IPS DF 19.7 (cell line): ENCODE measurements at places on chromosomes 13 and 19.
A peak's percentile ranks its signal among the peaks of the same experiment; 100 is the strongest.

- DNase-seq = no peak
Observed at GRCh38 chr13:43346427-43346826, 323.0 kb downstream of the DNAJC15 start.

GRCh38 chr13:50509167-50509566, 334.3 kb downstream of the DLEU7 start:
- no peak for DNase-seq

GRCh38 chr13:25232937-25233515, 54.3 kb downstream of the MTMR6 start:
- no peak for DNase-seq

DNA sequence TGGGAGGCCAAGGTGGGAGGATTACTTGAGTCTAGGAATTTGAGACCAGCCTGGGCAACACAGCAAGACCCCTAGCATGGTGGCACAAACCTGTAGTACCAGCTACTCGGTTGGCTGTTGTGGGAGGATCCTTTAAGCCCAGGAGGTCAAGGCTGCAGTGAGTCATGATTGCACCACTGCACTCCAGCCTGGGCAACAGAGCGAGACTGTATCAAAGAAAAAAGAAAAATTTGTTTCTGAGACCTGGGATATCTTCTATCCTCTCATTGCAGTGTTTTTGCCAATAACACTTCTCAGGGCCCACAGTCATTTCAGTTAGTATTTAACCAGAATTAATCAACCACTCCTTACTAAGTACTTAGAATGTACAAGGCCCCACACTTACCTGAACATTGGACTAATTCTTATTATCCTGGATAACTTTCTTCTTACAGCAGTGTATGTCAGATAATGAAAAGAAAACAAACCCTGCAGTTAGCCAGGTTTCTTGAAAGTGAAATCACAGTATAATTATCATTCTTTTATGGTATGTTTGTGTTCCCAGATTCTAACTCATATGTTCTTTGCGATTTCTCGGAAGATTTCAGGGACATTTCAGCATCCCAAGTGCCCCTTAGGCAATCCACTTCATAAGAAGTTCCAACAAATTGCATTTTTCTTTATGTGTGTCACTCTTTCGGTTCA, 75.6 kb upstream of the KLF5 start:
- no peak for DNase-seq

GRCh38 chr19:41575998-41576397, at the start of gene CEACAM21:
TSS of gene CEACAM21 (plus strand) at chr19:41576166. CDS start at chr19:41576275, 109 bp downstream.
- no peak for DNase-seq

GRCh38 chr13:90091611-90092010, 1255.9 kb upstream of the MIR17HG start:
- DNase-seq = no peak

- DNase-seq = no peak
Observed at GRCh38 chr19:13742756-13743155, 21.6 kb upstream of the MRI1 start.

- no peak for DNase-seq
Observed at GRCh38 chr19:50695251-50696093, 24.1 kb downstream of the SHANK1 start.

GRCh38 chr13:77530875-77531274, 4.6 kb upstream of the SCEL start:
- DNase-seq = no peak

- no peak for DNase-seq
Observed at GRCh38 chr13:89401264-89401675, 1730.1 kb downstream of the SLITRK5 start.

GRCh38 chr19:40561947-40562346, 14.7 kb upstream of the SHKBP1 start:
- DNase-seq = no peak

DNA sequence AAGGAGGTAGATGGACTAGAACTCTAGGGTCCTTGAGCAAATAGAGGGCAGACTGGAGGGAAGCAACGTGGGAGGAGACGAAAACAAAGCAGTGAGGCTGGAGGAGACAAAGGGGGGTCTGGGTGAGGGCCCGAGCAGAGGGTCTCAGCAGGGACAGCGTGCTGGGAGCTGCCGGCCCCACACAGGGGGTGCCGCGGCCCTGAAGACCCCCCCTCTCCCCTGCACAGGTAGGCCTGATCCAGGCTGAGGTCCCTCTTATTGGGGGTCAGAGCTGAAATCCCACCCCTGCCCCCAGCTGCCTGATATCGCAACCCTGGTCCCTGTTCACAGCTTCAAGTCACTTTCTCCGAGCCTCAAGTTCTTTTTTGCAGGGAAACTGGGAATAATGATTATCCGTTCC, 8.7 kb downstream of the EPS8L1 start:
- no peak for DNase-seq

- DNase-seq = no peak
Observed at GRCh38 chr19:34171539-34171876, 796 bp upstream of the LSM14A start.

DNA sequence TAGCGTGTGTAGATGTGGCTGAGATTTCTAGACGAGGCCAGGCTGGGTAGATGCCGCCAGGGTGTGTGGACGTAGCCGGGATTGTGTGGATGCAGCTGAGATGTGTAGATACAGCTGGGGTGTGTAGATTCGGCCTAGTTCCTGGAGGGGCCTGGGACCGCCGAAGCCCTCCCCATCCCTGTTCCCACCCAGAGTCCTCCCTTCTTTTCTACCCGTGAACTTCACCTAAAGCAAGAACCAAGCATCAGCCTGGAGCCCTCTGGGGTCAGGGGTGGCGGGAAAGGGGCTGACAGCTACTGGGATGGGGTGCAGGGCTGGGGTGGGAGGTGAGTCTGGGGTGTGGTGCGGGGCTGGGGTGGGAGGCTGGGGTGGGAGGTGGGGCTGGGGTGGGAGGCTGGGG, 768 bp downstream of the TMPRSS9 start:
- DNase-seq = no peak

GRCh38 chr13:77329911-77330584, 3.2 kb upstream of the MYCBP2 start:
- no peak for DNase-seq

DNA sequence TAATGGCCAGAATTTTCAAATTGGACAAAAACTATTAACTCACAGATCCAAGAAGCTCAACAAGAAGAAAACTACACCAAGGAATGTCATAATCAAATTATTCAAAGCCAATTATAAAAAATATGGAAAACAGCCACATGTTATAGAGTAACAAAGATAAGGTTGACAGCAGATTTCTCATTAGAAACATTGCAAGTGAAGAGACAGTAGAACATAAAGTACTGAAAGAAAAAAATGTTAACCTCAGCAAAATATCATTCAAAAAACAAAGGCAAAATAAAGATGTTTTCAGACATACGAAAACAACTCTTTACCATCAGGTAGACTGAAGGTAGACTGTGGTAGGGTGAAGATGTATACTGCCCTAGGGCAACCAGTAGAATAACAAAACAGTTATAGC, 83.4 kb downstream of the KCNRG start:
- DNase-seq = no peak

GRCh38 chr13:53285896-53286430, 257.4 kb downstream of the OLFM4 start:
- DNase-seq = no peak

GRCh38 chr13:64810750-64811149, 2419.4 kb downstream of the PCDH9 start:
- DNase-seq = no peak

- no peak for DNase-seq
Observed at GRCh38 chr19:30363073-30363472, 9.1 kb upstream of the ZNF536 start.

GRCh38 chr19:57708641-57709361, at the start of gene ZNF154:
TSS of gene ZNF154 (minus strand) at chr19:57709204. CDS start at chr19:57708971, 233 bp downstream.
- peak; percentile 86 for DNase-seq

DNA sequence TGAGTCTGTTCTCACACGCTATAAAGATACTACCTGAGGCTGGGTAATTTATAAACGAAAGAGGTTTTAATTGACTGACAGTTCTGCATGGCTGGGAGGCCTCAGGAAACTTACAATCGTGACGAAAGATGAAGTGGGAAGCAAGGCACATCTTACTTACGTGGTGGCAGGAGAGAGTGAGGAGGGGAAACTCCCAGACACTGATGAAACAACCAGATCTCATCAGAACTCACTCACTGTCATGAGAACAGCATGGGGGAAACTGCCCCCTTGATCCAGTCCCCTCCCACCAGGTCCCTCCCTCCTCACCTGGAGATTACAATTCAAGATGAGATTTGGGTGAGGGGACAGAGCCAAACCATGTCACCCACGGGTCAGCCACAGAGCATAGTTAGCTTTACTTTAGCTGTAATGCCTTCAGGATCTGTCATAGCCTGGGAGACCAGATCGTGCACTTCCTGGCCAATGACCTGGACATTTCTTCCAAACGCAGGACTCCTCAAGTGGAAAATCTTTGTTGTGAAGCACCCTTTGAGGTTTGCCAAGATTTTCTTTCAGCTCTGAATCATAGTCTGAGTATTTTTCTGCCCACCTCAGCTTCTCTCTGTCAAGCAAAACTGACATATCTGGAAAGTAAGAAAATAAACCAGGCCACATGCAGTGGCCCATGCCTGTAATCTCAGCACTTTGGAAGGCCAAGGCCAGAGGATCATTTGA, 25.2 kb upstream of the HIF3A start:
- no peak for DNase-seq

DNA sequence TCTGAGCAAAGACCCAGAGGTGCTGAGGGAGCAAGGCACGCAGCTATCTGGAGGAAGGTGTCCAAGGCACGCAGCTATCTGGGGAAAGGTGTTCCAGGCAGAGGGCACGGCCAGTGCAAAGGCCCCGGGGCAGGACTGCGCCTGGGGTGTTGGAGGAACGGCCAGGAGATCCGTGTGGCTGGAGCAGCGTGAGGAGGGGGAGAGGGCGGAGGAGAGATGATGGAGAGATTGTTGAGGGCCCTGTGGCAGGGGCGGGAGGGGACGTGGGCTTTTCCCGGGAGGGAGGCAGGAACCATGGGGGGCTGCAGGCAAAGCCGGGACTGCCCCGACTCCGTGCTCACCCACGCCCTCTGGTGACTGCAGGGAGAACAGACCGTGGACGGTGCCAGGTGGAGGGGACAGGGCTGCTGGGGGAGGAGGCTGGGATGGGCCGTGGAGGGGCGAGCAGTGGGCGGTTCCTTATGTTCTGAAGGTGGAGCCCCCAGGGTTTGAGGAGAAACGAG, 13.3 kb upstream of the MISP start:
- peak; percentile 17 for DNase-seq

- DNase-seq = no peak
Observed at GRCh38 chr13:99384468-99384867, 77.3 kb upstream of the GPR183 start.

GRCh38 chr13:44810061-44810840, 179.0 kb downstream of the NUFIP1 start:
- no peak for DNase-seq
